ENCODE measurements at places on chromosomes 5 and 9.

- peak; percentile 41 for DNase-seq
Observed at GRCh38 chr5:37165761-37166160, 83.4 kb downstream of the CPLANE1 start.

DNA sequence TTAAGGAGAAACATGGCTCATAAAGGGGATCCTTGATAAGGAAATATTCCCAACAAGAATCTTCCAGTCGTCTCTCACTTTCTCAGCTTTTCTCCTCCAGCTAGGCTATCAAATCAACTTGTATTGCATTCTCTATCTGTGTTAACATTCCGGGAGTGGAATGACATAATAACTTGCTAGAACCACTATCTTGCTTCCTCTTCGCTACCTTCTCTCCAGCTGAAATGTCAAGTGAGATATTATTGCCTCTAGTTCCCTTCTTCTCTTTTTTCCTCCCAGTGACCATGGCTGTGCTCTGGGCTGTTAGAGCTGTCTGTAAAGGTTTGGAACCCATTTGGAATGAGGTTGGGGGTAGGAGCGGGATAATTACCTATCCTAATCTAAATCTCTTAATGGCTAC lies 1329.5 kb upstream of the WWC1 start:
- DNase-seq = no peak

DNA sequence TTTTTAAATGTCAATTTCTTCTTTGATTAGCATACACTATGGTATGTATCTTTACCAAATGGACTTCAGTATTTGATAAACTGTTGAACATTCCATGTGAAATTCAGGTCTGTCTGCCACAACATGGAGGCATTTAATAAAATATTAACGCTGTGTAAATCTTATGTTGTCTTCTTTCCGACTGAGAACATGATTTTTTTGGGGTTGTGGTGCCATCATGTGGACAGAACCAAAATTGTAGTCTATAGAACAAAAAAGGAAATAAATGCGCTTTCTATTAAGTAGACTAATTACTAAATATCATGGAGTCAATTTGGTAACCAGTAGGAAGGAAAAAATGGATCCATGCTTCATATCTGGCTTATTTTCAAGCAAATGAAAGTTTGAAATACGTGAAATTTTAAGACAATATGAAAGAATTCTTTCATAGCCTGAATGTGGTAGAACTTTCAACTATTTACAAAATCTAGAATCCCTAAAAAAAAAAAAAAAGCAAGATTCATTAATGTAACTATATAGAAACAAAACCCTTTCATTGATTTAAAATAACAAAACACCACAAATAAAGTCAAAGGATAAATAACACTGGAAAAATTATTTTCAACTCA lies 2.8 kb upstream of the PLK2 start:
- peak; percentile 75 for DNase-seq

DNA sequence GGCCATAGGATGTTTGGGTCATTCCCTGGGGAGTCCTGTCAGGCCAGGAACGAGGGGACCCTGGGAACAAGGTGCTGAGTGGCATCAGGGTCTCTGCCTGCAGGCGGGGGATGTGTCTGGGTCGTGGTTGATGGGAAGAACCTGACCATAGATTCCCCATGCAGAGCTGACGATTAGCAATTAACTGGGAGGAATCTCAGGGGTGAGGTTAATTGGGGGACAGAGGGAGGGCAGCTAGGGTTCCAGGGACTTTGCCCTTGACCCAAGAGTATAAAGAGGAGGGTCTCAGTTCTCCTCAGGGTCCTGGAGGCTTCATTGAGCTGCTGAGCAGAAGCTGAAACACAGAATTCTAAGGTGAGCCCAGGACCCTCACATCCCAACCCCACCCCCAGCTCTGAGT lies at the start of gene SLC34A1:
SLC34A1 (plus strand) TSS at position 301 of the 400 bp plus-strand sequence. CDS start 1,308 bp downstream, outside the sequence.
- DNase-seq = no peak

GRCh38 chr9:74773886-74774479 lies 113.7 kb downstream of the TRPM6 start:
- DNase-seq = peak; percentile 35

DNA sequence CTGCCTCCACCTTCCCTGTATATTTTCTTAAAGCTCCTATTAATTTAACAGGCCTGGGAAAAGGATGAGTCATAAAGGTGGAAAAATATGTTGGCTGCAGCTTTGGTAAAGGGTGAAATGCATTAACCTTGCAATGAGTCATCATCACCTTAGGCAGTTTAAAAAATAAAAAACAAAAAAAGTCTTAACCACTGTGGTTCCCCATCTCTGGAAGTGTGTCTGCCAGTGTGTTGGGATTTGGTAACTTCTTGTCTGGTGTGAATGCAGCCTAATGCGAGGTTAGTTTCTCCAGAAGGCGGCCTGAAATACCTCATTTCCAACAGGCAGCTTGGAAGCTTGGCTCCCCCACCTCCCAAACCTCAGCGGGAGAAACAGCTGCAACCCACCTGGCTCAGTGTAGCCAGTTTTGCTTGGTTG lies 265.3 kb upstream of the GAS1 start:
- peak; percentile 88 for DNase-seq

DNA sequence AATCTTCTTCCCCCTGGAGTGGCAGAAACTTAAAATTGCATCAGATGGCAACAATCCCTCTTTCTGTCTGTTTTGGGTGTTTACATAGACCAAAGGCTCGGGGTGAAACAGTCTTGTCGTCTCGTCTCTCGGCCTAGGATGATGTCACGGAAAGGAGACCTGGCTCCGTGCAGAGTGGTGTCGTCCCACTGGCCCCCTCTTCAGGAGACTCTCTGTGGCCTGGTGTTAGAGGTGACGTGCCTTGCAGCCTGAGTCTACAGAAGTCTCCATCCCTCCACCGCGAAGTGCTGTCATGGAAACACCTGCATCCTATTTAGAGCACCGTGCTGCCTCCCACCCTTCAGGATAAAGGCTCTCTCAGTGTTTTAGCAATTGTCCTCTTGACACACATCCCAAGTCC lies 409.7 kb downstream of the IRX1 start:
- DNase-seq = no peak
